ENCODE measurements at places on chromosomes 6 and 20.

GRCh38 chr6:106178900-106179299 is 92.8 kb downstream of the PRDM1 start:
- no peak for DNase-seq

- no peak for DNase-seq
Observed at GRCh38 chr6:89542081-89542857, 96.3 kb downstream of the LYRM2 start.

- no peak for DNase-seq
Observed at GRCh38 chr6:90160013-90160412, 136.6 kb downstream of the BACH2 start.

GRCh38 chr6:51300510-51300909 is 481.8 kb downstream of the TFAP2B start:
- no peak for DNase-seq

DNA sequence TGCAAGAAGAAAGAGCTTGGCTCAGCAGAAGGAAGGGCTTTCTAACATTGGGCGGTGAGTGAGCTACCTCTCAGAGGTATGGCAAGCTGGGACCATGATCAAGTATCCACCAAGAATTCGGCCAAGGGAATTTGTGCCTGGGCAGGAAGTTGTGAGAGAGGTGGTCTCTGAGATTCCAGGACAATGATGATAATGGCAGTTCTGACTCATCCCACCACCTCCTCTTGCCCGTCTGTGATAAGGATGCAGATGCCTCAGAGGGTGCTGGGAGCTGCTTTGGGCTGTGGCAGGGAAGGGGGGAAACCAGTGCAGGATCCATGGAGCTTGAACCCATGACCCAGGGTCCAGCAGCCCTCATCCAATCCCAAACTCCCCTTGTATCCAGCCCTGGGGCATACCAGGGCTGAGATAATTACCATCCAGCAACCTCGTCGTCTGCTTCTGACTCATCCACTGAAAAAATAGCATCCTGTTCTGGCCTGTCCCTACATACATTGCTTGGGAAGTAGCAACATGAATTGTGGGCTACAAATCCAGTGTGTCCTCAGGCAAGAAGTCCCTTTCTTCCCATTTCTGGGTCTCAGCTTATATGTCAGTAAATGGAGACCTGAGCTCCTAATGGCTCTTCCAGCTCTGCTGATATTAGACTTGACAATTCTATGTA is 5.9 kb downstream of the TGM6 start:
- no peak for DNase-seq

DNA sequence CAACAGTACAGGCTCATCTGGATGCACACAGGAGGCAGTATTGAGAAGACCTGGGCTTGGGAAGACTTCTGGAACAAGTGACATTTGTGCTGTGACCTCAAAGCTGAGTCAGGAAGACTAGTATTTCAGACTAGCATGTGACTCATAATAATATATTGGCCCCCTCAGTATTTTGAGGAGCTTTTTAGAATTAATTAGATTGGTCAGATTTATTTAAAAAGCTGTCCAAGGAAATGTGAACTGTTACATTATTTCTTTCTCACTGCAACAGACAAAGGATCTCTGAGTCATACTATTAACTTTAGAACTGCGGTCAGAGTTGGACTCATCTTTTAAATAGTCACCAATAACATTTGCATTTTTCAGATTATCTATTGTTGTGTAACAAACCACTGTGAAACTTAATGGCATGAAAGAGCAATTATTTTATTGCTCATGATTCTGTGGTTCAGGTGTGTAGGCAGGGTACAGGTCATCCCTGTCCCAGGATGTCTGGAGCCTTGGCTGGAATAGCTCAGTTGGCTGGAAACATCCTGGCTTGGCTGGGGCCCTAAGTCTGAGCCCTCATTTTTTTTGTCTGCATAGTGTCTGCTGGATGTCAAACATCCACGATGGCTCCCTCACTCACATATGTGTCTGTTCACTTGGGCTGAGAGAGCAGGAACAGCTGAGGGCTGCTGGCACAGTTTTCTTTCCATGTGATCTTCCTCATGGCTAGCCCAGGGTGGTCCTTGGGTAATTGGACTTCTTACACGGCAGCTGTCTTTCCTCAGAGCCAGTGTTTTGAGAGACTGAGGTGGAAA is 46.9 kb downstream of the MAP3K4 start:
- no peak for DNase-seq

DNA sequence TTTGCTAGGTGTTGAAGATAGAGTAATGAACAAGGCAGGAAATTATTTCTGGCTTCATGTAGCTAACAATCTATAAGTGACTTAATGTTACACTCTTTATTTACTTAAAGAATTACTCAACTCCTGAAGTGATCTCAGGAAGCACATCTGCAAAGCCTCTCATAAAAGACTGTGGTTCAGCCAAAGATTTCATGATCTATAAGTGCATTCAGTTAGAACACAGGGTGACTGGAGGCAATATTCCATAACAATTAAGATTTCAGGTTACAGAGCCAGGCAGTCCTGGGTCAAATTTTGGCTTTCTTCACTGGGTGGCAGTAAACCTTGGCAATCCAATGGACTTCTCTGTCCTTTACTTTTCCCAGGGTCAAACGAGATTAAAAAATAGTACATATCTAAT is 204.0 kb downstream of the TPBG start:
- DNase-seq: no peak

DNA sequence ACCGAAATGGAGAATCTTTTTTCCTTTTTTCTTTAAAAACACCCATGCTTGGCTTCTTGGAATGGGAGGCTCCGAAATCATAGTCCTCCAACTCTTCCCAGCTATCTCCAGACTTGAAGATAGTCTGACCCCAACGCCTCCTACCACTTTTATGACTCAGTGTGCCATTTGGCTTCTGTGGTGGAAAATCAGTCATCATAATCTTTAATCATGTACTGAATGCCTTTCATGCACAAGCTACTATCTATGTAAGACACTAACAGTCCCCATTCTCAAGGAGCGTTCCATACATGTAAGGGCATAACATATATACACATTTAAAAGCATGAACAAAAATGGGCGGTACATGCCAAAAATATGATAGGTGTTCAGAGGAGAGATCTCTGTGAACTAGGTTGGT is 44.1 kb downstream of the TMEM14B start:
- no peak for DNase-seq

- DNase-seq: no peak
Observed at GRCh38 chr20:6094063-6094462, 28.8 kb downstream of the FERMT1 start.

DNA sequence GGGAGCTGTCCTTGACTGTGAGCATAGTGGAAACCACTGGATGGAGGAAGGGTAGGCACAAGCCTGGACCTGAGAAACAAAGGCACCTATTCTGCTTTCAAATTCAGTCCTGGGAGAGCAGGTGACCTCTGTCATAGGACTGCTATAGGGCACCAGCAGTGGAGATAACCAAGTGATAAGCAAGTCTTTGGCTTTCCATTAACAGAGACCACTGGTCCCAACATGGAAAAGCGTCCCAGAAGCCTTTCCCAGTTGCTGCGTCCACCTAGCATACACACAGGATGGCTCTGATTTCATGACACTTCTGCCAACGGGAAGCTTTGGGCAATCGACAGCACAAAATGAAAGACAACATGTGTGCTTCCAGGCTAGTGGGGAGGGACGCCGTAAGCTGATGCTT is 8.9 kb downstream of the SLC22A3 start:
- DNase-seq: no peak

DNA sequence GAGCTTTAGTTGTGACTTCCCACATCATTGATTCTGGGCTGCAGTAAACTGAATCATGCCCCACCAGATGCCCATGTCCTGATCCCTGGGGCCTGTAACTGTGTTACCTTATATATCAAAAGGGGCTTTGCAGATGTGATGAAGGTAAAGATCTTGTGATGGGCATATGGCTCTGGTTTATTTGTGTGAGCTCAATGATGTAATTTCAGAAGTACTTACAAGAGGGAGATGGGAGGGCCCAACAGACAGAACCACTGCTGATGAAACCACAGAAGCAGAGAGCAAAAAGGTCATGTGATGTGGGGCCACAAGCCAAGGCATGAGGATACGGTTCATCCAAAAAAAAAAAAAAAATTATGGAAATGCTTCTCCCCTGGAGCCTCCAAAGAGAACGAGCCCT is 118.7 kb downstream of the TOX2 start:
- DNase-seq: no peak

- DNase-seq: no peak
Observed at GRCh38 chr20:14821251-14821650, 483.8 kb upstream of the FLRT3 start.

Data from amygdala (tissue), 56 donors.